Natural killer cell (primary cell): ENCODE measurements at places on chromosomes 3 and 15. TPM values are rescaled to one million over a fixed set of nuclear protein-coding genes. Genes with fewer than 3 reads are reported as not detected.

DNA sequence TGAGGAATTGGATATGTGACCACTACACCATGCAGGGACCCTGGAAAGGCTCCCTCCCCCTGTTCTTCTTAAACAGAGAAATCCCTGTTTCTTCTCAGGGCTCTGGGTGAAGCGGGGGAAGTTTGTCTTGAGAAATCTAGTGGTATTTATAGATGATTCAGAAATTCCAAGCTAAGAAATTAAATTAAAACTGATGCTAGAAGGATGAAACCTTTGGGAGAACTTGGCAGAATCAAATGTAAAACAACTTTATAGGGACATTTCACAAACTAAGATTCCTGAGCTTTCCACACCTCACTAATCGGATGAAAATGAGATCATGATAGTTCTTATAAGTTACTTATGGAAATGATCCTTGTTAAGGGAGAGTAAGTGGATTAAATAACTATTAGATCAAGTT is 54.2 kb downstream of the FBXL2 start:
- no peaks in the 10 kb centered on the region for H3K36me3 ChIP-seq
- DNase-seq = no peak
- H3K27ac ChIP-seq = no peak overlapping the region
- H3K4me3 ChIP-seq = no peak overlapping the region
- peaks cover 2% of the 10 kb centered on the region for H3K27me3 ChIP-seq
- no peaks in the 10 kb centered on the region for H3K4me1 ChIP-seq

DNA sequence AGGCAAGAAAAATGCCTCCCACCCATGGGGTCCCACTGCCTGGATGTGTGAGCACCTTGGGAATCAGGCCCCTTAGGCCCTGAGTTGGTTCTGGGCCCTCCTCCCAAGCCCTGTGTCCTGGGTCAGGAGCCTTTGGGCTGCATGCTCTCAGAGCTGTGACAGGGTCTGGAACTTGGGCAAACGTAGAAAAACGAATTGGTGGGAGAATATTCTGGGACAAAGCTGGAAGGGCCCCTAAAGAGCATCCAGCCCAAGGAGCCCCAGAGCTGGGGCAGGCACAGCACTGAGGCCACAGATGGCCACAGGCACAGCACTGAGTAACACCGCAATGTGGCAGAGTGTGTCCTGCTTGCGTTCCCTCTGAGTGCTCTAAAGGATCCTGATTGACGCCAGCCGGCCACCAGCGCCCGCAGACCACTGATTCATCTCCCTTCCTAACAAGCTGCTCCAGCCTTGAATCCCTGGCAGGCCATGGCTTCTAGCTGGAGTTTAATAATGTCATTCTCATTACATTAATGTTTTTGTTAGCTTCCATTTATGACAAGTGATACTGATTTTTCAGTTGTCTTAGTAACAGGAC is 18.6 kb upstream of the SEC13 start:
- no peak overlapping the region for H3K27ac ChIP-seq
- no peaks in the 10 kb centered on the region for H3K27me3 ChIP-seq
- H3K4me3 ChIP-seq = no peak overlapping the region
- peaks cover 3% of the 10 kb centered on the region for H3K4me1 ChIP-seq

GRCh38 chr15:68934341-68934740 is 4.0 kb downstream of the SPESP1 start:
- no peak for DNase-seq
- no peak overlapping the region for H3K27ac ChIP-seq
- no peak overlapping the region for H3K4me3 ChIP-seq
- no peaks in the 10 kb centered on the region for H3K4me1 ChIP-seq

Gene LRRC2
- 0.18 TPM for total RNA-seq
